Activated CD4-positive, alpha-beta T cell treated with anti-CD3 and anti-CD28 coated beads, Interleukin-2, amount 50 U/mL, for 4 hours (primary cell): ENCODE measurements at places on chromosomes 2 and 18.

DNA sequence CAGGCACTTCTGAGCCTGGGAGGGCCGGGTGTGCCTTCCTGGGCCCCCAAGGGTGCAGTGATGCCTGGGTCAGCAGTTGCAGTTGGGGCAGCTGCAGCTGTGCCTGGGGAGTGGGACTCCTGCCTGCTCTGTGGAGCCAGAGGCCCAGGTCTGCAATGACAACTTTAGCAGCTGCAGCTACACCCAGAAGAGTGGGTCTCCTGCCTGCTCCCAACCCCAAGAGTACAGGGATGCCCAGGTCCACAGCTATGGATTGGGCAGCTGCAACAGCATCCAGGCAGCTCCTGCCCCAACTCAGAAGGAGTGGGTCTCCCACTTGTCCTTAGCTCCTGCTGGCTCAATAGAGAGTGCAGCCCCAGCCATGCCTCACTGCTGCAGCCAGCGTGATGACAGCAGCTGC lies 73.0 kb upstream of the ST3GAL5 start:
- DNase-seq: no peak

GRCh38 chr2:168538534-168538933 lies 82.5 kb downstream of the CERS6 start:
- no peak for DNase-seq

GRCh38 chr2:47232738-47233415 lies 77.8 kb upstream of the STPG4 start:
- no peak for DNase-seq

DNA sequence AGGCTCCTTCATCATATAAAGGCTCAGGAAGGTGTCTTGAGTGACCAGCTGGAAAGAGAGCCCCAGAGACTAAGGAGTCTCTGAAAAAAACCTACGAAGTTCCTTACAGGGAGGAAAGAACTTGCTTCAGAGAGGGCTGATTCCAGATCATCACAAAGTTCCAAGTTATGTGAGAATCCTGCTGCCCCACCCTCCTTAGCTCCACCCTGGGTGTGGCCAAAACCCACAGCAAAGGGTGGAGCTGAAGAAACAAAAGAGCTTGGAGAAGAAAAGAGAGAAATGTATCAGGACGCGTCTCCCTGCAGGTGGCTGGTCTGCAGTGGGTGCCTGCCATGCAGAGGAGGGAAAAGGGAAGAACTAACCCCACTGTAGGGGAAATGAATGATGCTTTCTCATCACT lies 32.8 kb upstream of the ZNF396 start:
- DNase-seq: no peak

- no peak for DNase-seq
Measured at GRCh38 chr18:37662546-37663339, 97.1 kb upstream of the CELF4 start.

DNA sequence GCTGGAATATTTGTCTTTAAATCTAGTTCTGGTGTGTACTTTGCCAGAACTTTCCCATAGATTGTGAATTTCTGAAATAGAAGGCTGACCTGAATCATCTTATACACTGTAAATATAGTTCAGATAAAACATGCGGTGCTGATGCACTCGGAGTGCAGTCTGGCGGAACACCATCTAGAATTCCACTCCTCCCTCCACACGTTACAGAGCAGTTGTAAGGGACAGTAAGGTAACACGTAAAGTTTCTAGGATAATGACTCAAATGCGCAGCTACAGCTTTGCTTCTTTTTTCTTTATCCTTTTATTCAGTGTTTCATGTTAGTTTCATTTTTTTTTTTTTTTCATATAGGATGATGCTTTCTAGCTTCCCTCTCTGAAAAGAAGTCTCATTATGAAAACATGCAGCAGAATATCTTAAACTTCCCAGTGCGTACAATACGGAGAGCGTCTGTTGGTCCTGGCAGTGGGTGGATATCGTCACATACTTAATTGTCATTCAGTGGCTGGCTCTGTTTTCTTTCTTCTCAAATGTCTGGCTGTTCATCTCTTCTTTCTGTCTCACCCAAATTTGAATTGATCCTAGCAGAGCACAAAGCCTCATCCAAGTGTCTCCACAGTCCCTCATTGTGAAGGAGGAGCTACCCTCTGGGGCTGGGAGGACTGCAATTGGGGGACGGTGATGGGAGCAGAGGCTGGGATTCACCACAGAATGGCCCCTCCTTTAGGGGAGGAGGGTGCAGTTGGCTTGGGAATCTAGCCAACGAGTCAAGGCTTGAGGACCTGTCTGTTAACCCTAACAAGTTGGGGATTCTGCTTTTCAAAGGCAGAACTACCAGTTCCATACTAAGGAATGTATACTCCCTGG lies 138.8 kb downstream of the MYT1L start:
- DNase-seq: no peak

DNA sequence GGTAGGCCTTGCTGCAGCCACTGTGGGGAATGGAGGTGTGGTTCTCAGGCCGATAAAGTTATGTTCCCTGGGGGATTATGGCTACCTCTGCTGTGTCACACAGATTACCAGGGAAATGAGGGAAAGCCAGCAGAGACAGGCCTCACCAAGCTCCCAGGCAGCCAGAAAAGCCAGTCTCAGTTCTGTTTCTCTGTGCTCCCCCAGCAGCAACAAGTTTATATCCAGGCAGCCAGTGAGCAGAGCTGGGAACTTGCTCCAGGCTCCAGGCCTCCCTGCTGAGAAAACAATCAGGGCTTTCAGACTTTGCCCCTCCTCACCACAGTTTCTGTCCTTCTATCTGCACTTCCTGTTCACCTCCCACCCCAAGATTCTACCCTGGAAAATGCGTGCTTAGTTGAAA lies 596.6 kb upstream of the GYPC start:
- DNase-seq: no peak

GRCh38 chr2:43255296-43255910 lies 29.0 kb upstream of the ZFP36L2 start:
- DNase-seq: no peak

GRCh38 chr18:79760881-79761280 lies 36.9 kb upstream of the KCNG2 start:
- no peak for DNase-seq

DNA sequence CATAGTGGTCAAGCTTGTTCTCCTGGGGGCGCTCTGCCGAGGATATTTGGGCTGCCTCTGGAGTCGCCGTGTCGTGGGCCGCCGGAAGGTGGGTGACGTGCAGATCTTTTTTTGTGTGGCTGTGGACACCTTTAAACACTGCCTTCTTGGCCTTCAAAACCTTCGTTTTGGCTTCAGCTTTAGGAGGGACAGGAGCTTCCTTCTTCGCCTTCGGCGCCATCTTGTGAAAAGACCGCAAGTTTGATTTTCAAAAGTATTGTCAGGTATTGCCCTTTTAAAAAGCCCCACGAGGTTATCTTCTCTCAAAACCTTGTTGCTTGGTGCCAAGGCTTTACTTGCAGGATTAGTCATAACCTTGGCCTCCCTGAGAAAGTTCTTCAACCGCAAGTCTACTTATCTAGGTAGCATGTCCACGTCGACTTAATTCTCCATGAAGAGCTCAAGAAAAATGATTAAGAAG lies 20.8 kb downstream of the LAMA3 start:
- no peak for DNase-seq

DNA sequence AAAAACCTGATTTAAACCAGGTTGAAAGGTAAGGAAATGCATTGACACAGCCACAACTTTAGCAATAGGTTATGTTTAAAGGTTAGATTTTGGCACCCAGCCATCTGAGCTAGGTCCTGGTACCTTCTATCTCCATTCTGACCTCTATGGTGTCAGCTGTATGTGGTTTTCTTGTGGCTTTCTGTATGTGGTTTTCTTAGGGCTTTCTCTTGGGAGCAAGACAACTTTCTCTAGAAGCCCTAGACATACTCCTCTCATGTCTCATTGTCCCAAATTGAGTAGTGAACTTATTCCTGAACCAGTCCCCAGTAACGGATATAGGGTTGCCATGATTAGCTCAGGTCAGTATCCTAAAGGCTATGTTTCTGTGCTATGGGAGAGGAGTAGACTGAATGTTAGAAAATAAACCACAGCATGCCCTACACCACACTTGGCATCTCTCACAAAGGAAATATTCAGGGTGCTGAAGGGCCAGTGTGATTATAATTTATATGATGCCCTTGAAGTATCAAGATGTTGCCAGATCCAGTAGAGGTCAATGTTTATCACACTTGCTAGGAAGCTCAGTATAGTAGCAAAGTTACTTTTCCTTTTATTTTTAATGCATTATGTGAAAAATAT lies 176.1 kb downstream of the CAPN13 start:
- no peak for DNase-seq

DNA sequence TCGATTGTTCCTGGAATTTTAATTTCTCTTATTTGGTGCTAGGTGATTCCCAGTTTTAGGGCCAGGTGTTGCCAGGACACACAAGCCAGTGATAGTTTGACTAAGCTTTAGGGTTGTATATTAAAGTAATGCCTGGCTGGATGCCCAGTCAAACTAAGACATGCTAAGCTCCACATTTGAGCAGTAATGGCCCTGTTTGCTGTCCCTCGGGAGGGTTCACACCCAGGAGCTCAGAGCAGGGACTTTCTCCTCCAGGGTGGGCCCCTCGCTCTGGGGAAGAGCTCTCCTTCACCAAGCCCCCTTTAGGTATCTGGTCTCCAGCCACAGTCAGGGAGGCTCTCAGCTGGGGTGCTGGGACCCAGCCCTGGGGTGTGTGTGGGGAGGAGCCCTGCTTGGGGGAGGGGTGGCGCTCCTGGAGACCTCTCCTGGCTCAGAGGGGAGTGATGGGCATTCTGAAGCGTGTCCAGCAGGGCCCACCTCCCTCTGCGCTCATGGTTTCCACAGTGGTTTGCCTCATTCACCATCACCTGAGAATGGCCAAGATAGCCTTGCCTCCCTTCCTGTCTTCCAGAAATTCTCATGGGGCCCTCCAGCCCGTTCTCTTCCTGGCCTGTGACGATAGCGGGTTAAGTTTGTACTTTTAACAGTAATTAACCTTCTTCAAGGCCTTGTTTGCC lies 31.7 kb downstream of the INPP4A start:
- DNase-seq: no peak

DNA sequence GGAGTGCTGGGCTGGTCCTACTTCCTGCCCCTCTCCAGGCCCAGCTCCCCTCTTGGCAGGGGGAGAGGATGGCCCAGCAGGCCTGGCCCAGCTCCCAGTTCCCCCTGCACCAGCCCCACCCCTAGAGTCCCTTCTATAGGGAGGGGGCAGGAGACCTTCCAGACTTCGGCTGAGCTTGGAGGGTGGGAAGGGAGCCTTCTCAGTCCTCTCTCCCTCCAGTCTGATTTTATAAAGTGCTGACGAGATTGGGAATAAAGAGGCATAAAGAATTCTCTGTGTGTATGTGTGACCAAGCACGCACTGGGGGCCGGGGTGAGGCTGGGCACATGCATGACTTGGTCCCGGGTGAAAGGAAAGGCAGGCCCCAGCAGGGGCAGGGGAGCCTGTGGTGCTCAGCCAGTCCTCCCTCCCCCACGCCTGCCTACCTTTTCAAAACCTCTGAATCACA lies 5.1 kb downstream of the CHPF start:
- DNase-seq: no peak

- no peak for DNase-seq
Measured at GRCh38 chr2:53859206-53860181, at the start of gene GPR75. Gene GPR75, minus strand, starts transcription at chr2:53859967. Its CDS starts 5,211 bp downstream, at chr2:53854756.

DNA sequence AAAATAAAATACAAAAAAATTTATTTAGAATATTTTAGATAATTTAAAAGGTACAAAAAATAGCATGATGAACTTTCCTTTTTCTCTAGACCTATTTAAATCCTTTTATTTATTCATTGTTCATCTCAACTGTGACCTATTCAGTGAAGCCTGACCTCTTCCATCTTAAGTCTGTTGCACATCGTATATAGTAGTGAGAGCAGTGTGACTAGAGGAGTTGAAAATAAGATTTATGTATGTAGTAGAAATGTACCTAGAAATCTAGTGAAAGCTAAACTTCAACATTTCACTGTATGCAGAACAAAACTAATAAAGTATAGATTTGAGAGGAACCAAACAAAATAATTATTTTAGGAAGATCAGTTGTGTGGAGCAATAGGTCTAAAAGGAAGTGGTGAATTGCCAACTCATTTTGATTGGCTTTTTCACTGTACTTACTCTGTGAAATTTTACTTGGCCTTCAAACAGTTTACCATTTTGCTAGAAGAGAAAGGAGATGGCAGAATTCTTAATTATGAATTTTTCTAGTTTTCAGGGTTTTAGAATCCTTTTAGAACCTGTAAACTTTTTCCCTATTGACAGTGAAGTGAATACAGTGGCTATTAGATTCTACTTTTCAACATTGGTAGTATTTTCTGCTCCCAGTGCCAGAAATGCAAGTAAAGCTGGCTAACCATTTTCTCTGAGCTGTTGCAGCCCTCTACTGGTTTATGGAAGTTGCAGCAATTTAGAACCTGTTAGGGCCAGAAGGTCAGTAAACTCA lies 11.0 kb downstream of the ANKRD12 start:
- peak; percentile 14 for DNase-seq

DNA sequence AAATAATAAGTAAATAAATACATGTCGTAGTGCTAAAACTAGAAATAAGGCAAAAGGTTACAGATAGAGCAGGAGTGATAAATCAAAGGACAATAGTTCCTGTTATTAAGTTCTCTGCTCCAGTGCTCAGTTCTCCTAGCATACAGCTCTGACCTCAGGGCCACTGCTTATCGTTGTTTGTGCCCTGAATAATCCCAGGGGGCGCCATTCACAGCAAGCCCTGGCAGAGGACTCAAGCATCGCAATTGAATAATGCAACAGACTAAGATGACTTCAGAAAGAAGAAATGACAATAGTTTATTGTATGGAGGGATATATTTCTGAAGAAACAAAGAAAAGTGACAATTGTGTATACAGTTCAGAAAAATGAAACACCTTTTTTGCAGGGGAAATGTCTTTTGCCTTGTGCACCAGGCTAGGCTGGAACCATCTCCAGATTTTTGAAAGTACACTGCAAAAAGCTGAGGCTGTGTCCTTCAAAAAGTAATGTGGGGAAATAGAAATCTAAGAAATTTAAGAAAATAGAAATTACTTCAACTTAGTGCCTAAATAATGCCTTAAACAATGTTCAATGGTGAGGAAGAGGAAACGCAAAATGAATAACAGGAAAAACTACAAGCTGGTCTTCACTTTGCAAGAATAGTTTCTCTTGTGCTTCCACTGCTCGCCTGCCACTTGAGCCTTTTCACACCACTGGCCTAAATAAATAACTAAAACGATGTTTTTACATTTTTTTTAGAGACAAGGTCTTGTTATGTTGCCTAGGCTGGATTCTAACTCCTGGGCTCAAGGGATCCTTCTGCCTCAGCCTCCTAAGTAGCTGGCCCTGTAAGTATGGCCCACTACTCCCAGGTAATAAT lies 19.0 kb upstream of the CCNYL1 start:
- peak; percentile 50 for DNase-seq

DNA sequence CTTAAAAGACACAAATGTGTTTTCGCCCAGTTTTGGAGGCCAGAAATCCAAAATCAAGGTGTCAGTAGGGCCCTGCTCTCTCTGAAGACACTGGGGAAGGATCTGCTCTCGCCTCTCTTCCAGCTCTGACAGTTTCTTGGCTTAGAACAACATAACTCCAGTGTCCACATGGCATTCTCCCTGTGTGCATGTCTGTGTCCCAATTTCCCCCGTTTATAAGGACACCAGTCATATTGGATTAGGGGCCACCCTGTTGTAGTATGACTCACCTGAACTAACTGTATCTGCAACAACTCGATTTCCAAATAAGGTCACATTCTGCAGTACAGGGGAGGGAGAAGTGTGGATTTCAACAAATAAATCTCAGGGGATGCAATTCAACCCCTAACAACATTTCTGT lies 263.2 kb downstream of the SS18 start:
- no peak for DNase-seq

GRCh38 chr2:3662239-3662638 lies 4.2 kb downstream of the ALLC start:
- DNase-seq: no peak
